ENCODE measurements at places on chromosomes 16 and 17.
A peak's percentile ranks its signal among the peaks of the same experiment; 100 is the strongest.

GRCh38 chr17:72143245-72143644 lies 22.4 kb downstream of the SOX9 start:
- DNase-seq = no peak

- DNase-seq = no peak
Measured at GRCh38 chr16:19505600-19506303, 16.1 kb downstream of the GDE1 start.

DNA sequence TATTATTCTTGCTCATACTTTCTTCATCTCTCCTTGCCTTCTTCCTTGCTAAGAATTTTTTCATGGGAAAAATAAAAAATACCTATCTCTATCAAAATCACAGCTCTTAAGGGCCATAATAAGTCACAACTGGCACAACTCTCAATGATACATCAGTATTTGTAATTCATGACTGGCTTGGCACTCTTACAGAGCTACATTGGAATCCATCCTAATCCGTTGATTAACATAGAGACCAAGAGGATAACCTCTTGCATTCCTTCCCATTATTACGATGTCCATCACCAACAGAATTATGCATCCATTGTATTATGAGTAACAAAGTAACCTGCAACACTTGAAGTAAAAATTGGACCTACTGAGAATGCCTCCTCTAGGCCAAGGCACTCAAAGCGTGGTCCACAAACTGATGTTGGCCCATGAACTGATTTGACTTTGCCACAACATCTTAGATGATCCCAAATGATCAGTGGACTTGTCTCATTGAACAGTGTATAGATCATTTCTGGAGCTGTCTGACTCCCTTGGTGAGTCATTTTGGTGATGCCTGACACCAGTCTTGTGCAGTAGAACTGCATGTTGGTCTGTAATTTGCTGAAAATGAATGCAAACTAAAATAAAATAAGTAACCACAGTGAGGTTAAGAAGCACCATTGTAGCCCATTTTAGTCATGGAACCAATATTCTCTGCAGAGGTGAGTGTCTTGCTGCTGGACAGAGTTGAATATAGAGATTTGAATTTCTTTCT lies 163.2 kb downstream of the AXIN2 start:
- DNase-seq = no peak

DNA sequence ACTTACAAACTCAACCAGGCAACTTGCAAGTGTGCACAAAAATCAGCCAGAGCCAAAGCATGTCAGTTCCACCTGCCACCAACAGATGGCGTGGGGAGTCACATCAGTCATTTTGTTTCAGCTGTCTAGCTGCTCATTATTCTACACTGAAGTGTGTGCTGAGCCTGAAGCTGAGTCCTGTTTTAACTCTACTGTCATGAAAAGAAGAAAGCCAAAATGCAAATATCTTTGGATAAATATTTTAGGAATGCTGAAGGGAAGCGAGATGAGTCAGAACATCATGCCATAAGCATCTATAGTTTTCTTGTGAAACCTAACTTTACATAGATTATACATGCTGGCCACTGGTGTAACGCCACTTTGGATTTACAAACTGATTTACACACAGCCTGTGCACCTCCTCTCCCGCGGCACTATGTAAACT lies 172.6 kb downstream of the CDK5R1 start:
- DNase-seq = peak; percentile 85

GRCh38 chr17:50682938-50683337 lies 24.8 kb downstream of the ANKRD40 start:
- DNase-seq = no peak

All from AG20443 (cell line).